A549 treated with RU486 at 1 μM for 4 hours (cell line): ENCODE measurements at places on chromosomes 4 and X. TPM values are rescaled to one million over a fixed set of nuclear protein-coding genes. Genes with fewer than 3 reads are reported as not detected.

Gene TENM3
- 1.2 to 1.6 TPM (median 1.4 TPM) in 5 replicates for total RNA-seq

Gene ASB11
- total RNA-seq: not detected in 5 replicates

Gene RBM3
- 305 to 526 TPM (median 363 TPM) in 5 replicates for total RNA-seq

Gene USP27X
- 3.4 to 5.0 TPM (median 4.3 TPM) in 5 replicates for total RNA-seq

Gene BTC
- 1.0 to 1.3 TPM (median 1.3 TPM) in 5 replicates for total RNA-seq

Gene PNMA6A
- total RNA-seq: 3.2 to 5.5 TPM (median 5.1 TPM) in 5 replicates

Gene GASK1B
- total RNA-seq: 0.07 to 0.53 TPM (median 0.38 TPM) in 5 replicates

Gene JADE3
- 10.0 to 14.8 TPM (median 12.7 TPM) in 5 replicates for total RNA-seq

Gene TRIM60
- not detected in 5 replicates for total RNA-seq

Gene PPP1R3F
- total RNA-seq: 2.2 to 3.3 TPM (median 2.3 TPM) in 5 replicates

Gene IQCM
- not detected in 5 replicates for total RNA-seq

Gene SMIM31
- total RNA-seq: 0.05 to 0.07 TPM in 2 of 5 replicates, not detected in the others

Gene CCNB3
- total RNA-seq: 0.50 to 0.87 TPM (median 0.69 TPM) in 5 replicates

Gene SLC10A4
- 5.2 to 9.2 TPM (median 8.0 TPM) in 5 replicates for total RNA-seq

Gene FGFR3
- total RNA-seq: 1.4 to 2.5 TPM (median 1.9 TPM) in 5 replicates

Gene PCDH7
- 0.03 to 0.22 TPM (median 0.10 TPM) in 5 replicates for total RNA-seq

Gene MAGEB1
- not detected in 5 replicates for total RNA-seq

Gene MAGEC3
- not detected in 5 replicates for total RNA-seq

Gene CABS1
- total RNA-seq: not detected in 5 replicates

Gene GAGE12E
- not detected in 5 replicates for total RNA-seq

Gene NUDT10
- 0.31 to 0.62 TPM (median 0.40 TPM) in 5 replicates for total RNA-seq

Gene WDR13
- total RNA-seq: 49.7 to 77.7 TPM (median 74.4 TPM) in 5 replicates

Gene GALNT7
- 25.4 to 32.0 TPM (median 28.2 TPM) in 5 replicates for total RNA-seq
